MV-4-11 (cell line): ENCODE measurements at places on chromosomes 1 and 21.

GRCh38 chr1:200629876-200630514 lies 9.4 kb upstream of the KIF14 start:
- no peak for DNase-seq

GRCh38 chr1:87141556-87141955 lies 187.1 kb upstream of the LMO4 start:
- no peak for DNase-seq

- DNase-seq: no peak
These were observed 22.1 kb downstream of the ZBTB17 start for GRCh38 chr1:15953791-15954241.

GRCh38 chr1:205760606-205761005 lies 10.6 kb upstream of the NUCKS1 start:
- DNase-seq: no peak

DNA sequence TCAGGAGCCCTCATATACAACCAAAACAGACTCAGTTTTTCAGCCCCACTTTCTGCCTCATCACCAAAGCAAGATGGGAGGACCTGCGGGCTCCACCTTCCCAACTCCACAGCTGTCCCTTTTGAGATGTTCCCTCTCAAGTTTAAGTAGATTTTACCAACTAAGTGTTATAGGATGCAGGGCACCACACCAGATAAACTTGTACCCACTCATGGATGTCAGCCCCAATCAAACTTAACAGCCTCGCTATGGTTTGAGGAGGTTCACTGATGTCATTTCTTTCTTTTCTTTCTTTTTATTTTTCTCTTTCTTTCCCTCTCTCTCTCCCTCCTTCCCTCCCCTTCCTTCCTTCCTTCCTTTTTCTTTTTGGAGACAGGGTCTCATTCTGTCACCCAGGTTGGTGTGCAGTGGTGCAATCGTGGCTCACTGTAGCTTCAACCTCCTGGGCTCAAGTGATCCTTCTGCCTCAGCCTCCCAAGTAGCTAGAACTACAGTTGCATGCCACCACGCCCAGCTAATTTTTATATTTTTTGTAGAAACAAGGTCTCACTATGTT lies 13.4 kb downstream of the CD58 start:
- no peak for DNase-seq

DNA sequence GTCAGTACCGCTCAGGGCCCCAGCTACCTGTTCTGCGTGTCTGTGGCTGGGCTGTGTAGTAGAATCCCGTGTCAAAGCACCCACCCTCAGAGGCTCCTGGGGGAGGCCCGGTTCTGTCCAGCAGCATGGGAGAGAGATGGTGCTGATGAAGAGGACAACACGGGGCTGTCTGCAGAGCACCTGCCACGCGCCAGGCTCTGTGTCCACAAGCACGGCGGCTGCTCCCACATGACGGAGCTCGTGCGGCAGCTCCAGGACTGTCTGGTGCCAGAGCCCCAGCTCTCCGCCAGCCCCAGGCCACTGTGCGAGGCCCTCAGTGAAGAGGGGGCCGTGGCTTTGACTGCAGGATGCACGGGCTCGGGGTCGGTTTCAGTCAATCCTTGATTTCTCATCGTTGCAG lies 42.0 kb upstream of the TSPEAR start:
- no peak for DNase-seq

DNA sequence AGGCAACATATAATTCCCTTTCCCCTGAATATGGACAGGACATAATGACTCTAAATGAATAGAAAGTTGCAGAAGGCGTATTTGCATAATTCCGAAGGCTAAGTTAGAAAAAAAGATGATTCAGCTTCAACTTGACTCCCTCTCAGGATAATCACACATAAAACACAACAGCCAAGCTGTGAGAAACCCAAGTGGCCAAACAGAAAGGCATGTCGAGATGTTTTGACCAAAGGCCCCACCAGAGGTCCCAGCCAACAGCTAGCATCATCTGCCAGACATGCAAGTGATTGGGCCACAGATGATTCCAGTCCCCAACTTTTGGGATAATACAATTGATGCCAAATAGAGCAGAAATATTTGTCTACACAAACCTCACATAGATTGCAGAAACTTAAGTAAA lies 444.9 kb downstream of the LTN1 start:
- no peak for DNase-seq

- DNase-seq: no peak
These were observed 152.8 kb upstream of the ZRANB2 start for GRCh38 chr1:71233645-71234044.
